A673 (cell line): ENCODE measurements at places on chromosomes 6 and 20.

GRCh38 chr6:42263165-42263728, 45.6 kb upstream of the MRPS10 start:
- DNase-seq, result no peak

GRCh38 chr6:37848371-37848770, 28.8 kb downstream of the ZFAND3 start:
- no peak for DNase-seq

GRCh38 chr6:44386929-44387345, 569 bp upstream of the CDC5L start:
- no peak for DNase-seq

- DNase-seq, result no peak
Observed at GRCh38 chr6:116449565-116449964, 11.6 kb upstream of the CALHM6 start.

DNA sequence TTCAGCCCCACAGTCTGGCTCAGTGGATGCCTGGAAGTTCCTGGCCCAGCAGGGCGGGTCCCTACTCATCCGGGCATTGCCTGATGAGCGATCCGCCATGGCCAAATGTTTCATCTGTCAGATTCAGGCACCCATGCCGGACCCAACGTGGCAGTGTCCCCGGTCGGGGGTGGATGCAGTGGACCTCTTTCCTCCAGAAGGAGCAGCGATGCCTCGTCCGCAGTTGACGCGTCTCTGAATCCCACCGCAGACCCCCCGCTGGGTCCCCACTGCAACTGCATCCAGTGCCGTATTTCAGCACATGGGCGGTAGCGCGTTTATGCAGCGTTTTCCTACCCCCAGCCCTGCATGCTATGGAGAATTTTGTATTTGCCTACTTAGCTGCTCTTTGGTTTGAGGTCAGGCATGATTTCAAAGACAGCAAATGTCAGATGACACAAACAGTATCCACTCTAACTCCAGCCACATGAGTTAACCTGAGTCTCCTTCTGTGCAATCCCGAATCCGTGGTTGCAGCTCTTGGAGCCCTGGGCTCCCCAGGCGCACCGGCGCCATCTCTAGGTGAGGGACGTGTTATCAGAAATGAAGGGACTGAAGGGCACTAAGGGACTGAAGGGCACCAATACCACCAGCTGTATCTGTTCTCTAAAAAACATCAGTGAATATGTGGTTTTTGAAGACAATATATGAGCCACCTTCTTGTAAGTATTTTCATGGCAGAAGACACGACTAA, 72.6 kb upstream of the THBS2 start:
- DNase-seq, result peak; percentile 43

DNA sequence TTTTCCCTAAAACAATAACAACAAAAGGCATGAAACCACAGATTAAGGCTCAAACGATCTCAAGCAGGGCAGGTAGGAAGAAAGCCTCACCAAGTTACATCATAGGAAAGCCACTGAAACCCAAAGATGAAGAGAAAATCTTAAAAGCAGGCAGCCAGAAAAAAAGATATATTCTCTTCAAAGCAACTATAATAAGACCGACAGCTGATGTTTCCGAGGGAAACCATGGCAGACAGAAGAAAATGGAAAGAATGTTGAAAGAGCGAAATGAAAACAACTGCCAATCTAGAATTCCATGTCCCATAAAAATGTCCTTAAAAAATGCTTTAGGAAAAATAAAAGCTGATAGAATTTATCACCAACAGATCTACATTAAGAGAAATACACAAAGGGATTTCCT, 161.5 kb upstream of the THBS2 start:
- DNase-seq, result no peak

DNA sequence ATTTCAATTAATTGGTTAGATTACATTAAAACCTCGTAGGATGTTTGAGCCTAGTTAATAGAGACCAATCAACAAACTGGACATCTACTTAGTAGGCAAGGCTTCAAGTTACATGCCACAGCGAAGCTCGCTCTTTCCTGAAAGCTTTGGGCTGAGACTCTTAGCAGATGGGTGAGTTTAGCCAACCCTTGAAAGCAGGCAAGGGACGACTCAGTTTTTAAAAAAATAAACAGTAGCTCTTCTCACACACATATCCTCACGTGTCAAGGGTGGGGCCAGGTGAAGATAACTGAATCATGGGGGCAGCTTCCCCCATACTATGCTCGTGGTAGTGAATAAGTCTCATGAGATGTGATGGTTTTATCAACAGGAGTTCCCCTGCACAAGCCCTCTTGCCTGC, 775 bp downstream of the MTFR2 start:
- no peak for DNase-seq

DNA sequence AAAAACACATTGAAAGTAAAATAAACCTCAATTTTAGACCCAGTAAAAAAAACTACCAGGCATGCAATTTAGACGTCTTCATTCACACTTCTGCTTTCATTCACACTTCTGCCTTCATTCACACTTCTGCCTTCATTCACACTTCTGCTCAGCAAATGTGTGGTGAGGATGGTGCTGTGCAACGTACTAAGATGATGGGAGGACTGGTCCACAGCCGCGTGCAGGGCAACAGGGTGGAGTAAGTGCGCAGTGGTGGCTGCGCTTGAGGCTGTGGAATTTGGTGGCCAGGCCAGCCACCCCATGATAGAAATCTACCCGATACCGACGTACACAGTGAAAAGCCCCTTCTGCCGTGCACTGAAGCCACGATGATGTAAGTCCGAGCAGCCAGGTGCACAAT, 114.3 kb upstream of the CD93 start:
- DNase-seq, result no peak

DNA sequence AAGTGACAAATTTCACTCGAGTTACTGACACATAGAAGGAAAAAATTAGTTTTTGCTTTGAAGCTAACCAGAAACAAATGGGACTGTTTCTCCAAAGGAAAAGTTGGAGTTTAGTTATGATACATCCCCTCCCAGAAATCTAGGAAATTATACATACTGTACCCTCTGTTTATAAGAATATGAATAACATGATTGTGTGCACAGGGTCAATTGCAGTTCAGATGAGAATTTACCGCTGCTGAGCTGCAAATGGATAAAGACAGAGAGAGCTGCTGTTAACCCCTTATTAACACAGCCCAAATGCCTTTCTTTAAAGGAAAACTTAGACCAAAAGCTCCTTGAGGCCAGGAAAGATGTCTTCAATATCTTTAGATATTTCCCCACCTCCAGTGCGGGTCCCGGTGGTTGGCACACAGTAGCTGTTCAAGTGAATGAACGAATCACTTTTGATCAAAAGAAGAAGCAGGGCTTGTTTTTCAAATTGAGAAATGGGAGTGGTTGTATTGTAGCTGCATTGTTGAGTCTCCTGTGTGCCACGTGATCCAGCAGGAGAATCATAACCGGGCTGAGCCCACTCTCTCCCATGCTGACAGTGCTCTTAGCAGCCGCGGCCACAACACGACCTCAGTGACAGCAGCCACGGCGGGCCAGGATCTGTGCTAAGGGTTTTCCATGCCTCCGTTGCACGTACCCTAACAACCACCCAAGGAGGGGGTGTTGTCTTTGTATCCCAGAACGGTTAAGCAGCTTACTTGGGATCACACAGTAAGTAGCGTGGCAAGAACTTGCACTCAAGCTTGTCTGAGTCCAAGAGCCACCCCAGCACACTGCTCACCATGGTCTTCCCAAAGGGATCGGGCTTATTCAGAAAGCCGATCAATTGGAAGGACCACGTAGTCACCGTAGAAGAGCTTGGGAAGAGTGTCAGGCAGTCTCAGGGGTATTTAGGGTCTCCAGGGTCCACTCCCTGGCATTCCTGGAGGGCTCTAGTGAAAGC, 53.5 kb upstream of the BMP6 start:
- DNase-seq, result no peak

DNA sequence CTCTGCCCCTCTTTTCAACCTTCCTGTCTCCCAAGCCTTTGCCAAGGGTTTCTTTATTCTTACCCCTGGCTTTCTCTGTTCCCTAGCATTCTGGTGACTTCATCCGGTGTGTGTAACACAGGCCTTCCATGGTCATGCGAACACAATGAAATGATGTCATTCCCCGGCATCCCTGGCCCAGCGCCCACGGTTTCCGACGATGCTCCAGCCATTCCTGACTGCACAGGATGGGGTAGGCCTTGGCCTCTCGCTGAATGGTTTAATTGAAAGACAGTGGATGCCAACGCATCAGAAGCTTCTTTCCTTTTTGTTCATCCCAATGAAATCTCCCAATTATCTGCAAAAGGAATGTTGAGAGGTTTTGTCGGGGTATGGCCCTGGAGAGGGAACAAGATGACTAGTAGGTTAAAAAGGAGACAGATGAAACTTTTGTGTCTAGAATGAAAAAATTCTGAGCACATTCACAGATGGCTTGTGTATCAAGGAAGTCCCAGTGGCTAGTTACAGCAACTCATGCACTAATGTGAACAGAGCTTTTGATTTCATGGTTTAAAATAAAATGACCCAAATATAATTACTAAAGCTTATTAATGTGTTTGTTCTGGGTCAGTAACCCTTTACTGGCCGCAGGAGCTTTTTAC, 655.0 kb downstream of the QKI start:
- DNase-seq, result no peak

DNA sequence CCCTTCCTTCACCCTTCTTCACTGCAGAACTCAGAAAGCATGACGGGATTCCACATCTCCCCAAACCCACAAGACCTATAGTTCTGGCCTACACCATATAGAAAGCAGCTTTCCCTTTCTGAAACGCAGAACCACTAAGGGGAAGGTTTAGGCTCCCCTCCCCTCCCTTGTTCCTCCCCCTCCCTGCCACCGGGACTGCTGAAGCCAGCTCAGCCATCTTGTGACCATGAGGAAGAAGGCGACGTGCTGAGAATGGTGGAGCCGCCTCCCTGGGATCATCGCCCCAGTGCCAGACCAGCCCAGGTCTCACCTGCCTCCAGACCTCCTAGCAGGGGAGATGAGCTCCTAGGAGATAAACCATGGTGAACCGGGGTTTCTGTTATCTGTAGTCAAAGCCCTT, 19.6 kb downstream of the SERPINB6 start:
- no peak for DNase-seq

DNA sequence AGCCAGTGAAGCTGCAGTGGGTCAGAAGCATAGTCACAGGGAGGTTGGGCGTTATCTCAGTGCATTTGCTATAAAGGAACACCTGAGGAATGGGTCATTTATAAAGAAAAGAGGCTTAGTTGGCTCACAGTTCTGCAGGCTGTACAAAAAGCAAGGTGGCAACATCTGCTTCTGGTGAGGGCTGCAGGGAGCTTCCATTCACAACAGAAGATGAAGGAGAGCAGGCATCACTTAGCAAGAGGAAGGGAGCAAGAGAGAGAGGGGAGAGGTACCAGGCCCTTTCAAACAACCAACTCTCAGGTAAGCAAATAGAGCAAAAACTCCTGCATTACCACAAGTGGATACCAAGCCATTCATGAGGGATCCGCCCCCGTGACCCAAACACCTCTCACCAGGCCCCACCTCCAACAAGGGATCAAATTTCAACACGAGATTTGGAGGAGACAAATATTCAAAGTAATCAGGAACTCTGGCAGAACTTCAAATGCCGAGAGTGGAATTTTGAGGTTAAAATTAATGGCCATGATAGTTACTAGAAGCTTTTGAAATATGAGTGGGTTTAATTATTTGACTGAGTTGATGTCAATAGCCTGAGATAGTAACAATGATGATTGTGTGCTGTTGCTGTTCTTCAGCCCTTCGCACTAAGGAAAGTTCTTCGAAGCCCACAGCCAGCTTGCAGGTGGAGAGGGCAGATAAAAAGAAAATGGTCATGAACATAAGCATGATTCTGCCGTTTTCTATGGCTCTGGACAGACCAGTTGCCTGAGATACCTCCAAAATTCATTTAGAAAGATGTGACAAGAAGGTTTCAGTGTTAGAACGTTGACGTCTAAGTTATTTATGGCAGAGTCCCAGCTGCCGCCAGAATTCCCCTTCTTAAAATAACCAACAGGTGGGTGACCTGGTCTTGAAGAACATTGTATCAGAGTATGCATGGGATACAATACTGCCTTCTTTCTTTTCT, 55.3 kb upstream of the ADTRP start:
- DNase-seq, result peak; percentile 27

GRCh38 chr20:39516964-39517363, 554.8 kb downstream of the DHX35 start:
- no peak for DNase-seq

GRCh38 chr20:38730167-38730988, 6.1 kb downstream of the SLC32A1 start:
- no peak for DNase-seq

DNA sequence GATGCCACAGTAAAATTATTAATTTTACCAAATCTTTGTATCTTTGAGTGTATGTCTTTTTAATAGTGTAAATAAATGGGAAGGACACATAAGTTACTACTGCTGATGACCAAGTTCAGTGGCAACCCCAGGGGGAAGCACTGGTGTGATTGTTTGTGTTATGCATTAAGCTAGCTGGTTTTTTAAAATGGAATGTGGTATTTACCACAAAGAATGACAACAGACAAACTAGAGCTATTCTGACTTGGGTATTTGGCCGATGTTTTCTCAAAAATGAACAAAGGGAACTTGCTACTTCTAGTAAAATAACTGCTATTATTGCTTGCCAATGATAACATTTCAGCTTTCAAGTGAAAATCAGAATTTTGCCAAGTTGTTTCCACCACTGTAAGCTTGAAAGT, 2.9 kb downstream of the FNDC1 start:
- no peak for DNase-seq

DNA sequence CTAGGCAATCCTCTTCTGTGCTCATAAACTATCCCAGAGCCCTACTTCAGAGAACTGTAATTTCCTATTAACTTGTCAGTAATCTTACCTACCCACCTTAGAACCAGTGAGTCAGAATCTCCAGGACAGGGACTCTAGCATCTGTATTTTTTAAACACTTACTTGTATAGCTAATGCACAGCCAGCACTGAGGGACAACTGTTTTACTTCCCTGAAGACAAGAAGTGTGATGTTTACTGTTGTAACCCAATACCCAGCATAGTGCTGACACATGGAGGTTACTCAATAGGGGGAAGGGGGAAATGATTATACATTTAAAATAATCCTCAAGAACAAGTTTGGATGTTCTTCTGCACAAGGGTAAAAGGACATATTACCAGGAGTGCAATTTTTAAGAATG, 130.8 kb downstream of the BTBD9 start:
- no peak for DNase-seq

- DNase-seq, result no peak
Observed at GRCh38 chr6:2990248-2990931, 9.3 kb upstream of the NQO2 start.

GRCh38 chr6:81071121-81071520, 681.4 kb downstream of the TENT5A start:
- no peak for DNase-seq
